ENCODE measurements at places on chromosomes 6 and 20.

- no peak for DNase-seq
Observed at GRCh38 chr6:121497970-121498375, 62.5 kb downstream of the GJA1 start.

GRCh38 chr6:52749556-52750152, 13.6 kb downstream of the GSTA2 start:
- no peak for DNase-seq

GRCh38 chr20:63738687-63739129, 868 bp upstream of the SLC2A4RG start:
- DNase-seq, result peak; percentile 80

- DNase-seq, result no peak
Observed at GRCh38 chr6:16136091-16136490, 7.2 kb downstream of the MYLIP start.

- no peak for DNase-seq
Observed at GRCh38 chr6:162379757-162380409, 347.7 kb downstream of the PRKN start.

GRCh38 chr6:163718537-163718936, 304.0 kb downstream of the QKI start:
- no peak for DNase-seq

Data from glutamatergic neuron (in vitro differentiated cells).